LHCN-M2 (cell line): ENCODE measurements at places on chromosomes 7 and 10. TPM values are rescaled to one million over a fixed set of nuclear protein-coding genes. Genes with fewer than 3 reads are reported as not detected.

DNA sequence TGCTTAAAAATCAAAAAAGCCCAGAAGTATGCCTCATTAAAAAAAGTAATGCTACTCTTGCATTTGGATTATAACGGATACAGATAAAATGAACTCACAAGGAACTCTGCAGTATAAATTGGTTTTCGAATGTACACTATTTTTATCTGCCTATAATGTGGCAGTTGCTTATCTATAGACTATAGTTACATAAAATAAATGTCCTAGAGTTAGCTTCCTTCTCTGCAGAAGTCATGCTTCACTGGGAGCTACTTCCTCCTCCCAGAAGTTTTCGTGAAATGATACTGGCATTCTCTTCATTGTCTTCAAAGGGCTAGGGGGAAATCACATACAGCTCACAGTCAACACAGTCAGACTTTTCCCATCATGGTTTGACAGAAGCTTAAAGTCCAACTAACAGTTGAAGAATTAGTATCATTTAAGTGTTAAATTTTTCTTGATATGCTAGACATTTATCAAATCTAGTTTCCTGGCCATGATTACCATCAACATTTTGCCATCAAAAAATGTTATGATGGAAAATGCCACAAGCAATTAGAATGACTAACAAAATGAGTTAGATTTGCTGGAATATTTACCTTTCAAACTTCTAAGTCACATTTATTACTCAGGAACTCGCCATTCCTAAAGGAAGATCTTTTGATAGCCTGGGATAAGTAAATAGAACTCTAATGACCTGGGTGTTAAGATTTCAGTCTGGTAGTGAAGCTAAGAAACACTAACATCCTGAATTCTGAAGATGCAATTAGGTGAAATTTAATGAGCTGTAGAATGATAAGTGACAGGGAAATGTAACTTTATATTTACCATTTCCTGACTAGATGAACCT lies 87.3 kb upstream of the TRIL start:
- DNase-seq: no peak

- DNase-seq: peak; percentile 26
Measured at GRCh38 chr10:63431962-63432797, 33.6 kb downstream of the JMJD1C start.

STEAP1 gene
- 33.7 and 41.3 TPM in 2 replicates for total RNA-seq

DNA sequence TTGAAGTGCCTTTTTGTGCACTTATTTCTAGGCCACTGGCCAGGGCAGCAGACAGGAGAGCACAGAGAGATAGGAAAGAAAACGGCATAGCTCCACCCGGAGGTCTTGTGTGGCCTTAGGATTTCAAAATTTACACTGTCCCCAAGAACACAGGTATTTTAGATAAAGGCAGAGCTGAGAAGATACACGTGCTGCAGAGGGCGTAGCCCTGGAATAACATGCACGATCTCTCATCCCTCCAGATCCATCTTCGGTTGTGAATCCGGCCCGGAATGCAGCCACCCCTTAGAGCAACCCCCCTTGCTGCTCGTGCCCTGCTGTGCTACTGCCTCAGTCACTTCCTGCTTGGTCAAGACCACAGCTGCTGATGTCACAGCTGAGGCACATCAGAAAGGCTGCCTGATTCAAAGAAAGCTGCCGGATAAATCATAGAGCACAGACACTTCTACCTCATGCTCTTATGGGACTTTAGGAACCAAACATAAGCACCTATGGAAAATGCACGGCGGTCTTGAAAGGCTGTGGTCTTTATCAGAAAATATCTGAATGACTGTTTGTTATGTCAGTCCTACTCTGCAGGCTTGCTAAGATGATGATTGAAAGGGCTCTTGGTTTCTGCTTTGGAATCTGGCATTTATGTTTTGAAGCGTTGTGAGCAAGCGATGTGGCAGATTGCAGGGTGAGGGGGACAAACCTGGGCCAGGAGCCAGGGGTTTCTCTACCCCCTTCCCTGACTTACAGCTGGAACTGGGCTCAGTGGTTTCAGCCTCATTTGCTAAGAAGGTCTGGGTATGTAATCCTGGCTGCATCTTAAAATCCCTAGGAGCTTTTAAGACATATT lies 152.0 kb downstream of the SVIL start:
- peak; percentile 76 for DNase-seq

AEBP1 gene
- not detected in 2 replicates for total RNA-seq

- no peak for DNase-seq
Measured at GRCh38 chr7:20958572-20958971, 171.9 kb upstream of the SP8 start.

ITPRID1 gene
- total RNA-seq: not detected in 2 replicates

TRIM50 gene
- total RNA-seq: not detected in 2 replicates

- DNase-seq: no peak
Measured at GRCh38 chr10:70943841-70944466, 55.6 kb upstream of the PCBD1 start.

GRCh38 chr7:110010359-110010758 lies 1080.6 kb upstream of the LRRN3 start:
- DNase-seq: no peak

DNA sequence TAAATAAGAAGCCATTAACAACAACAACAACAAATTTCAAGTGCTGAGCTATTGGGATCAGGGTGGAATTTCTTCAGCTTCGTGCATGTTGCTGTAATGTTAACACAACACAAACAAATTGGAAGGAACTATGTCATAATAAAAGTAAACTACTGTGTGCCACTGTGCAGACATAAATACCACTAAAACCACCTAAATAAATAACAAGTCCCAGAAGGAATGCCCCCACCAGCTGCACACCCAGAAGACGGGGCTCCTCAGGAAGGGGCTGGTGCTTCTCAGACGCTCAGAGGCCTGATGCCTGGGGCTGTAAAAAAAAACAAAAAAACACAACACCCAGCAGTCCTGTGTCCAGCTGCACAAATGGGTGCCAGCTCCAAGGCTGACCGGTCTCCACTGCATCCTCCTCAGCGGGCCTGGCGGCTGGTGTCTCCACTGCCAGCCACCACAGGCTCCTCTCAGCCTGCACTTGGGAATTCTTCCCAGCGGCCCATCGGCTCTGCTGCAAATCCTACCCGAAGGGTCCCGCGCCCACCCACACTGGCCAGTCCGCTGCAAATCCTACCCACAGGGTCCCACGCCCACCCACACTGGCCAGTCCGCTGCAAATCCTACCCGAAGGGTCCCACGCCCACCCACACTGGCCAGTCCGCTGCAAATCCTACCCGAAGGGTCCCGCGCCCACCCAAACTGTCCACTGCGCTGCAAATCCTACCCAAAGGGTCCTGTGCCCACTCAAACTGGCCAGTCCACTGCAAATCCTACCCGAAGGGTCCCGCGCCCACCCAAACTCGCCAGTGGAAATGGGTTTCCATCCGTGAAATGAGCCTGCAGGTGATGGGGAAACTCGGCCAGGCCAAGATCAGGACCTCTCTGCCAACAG lies 35.8 kb upstream of the DNAAF5 start:
- DNase-seq: no peak

DNA sequence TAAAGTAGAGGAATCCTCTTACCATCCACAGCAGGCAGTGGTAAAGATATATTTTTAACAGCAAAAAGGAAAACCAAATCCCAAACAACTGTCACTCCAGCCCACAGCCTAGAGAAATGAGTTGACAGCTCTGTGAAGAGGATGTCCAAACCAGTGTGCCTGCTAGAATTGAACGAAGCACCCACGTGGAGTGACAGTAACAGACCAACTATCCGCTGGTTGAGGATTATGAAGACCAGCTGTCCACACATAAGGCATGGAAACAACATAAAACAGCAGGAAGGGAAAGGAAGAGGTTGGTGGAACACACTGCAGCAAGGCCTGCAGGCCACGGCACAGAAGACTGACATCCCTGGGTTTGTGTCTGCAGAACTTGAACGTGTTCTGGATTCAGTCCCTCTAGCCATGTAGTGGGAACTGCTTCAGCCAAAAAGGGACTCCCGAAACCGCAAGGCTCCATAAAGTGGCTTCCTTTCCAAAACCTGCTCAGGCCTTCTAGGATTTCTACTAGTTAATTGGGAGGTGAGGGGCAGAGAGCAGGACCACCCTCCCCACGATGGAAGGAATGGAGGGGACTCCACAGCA lies 324.4 kb downstream of the BICC1 start:
- DNase-seq: peak; percentile 78

- DNase-seq: peak; percentile 74
Measured at GRCh38 chr10:103616705-103617601, 123.4 kb downstream of the NEURL1 start.

THSD7A gene
- under 0.01 TPM in 2 replicates for total RNA-seq

HDAC9 gene
- 7.1 and 16.5 TPM in 2 replicates for total RNA-seq

- DNase-seq: no peak
Measured at GRCh38 chr7:1938788-1939433, 268.8 kb downstream of the ELFN1 start.

NUTM2B gene
- 0.34 and 0.58 TPM in 2 replicates for total RNA-seq

DNA sequence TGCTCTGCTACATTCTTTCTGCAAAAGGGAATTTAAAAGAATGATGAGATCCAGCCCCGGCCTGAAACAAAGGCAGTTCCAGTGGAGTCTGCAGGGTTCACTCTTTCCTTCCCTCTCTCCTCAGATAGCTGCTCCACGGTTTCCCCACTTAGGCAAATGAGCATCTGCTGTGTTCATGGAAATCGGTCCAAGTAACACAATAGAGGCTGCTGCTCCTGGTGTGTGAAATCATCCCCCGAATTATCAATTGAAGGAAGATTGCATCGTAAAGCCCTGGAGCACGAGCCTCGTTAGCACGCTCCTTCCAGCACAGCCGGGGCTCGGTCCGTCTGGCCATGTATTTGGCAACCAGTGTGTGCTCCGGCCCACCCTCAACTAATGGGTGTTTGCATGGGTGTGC lies 108.3 kb upstream of the DPP6 start:
- no peak for DNase-seq

- no peak for DNase-seq
Measured at GRCh38 chr7:68073701-68074100, 1077.1 kb downstream of the TYW1 start.

DNA sequence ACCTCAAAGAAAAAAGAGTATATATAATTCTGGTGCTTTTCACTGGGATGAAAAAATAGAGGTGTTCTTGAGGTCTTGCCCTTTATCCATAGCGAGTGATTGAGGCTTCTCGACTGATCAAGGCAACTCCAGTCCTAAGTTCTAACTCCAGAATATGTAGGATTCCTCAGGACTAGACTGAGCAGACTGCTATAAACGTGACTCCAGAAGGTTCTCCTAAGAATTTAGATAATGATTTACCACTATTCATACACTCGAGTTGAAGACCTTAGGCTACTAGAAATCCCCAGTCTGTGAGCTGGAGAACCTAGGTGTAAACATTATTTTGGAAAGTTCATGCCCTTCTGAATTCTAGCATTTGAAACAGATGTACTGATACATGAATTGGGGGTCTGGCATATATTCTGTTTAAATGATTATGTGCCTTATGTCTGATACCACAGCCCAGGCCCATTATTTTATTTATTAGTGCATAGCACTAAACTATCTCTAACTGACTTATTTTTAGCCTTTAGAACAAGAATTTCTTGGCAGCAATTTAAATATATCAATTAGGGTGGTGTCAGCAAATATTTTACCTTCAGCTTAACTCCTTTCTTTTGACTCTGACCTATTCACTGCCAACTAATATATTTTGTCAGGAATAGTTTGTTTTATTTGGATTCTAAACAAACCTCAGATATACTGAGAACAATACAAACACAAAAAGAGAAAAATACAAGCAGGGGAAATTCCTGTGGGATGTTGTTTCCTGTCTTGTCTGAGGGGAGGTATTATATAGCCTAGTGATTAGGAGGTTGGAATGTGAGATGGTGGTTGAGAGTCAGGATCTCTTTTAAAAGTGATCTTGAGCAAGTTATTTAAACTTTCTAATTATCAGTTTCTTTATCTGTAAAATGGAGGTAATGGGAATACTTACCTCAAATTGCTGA lies 75.8 kb downstream of the PODXL start:
- DNase-seq: peak; percentile 77

ZNF33B gene
- total RNA-seq: 3.5 and 3.7 TPM in 2 replicates

AGR3 gene
- not detected in 2 replicates for total RNA-seq

PLCE1 gene
- total RNA-seq: 5.4 and 6.7 TPM in 2 replicates

GRCh38 chr10:60853107-60853506 lies 74.8 kb downstream of the CDK1 start:
- peak; percentile 85 for DNase-seq

PDK4 gene
- 0.45 and 0.46 TPM in 2 replicates for total RNA-seq
